T-cell (primary cell): ENCODE measurements at places on chromosomes 4 and X. TPM values are rescaled to one million over a fixed set of nuclear protein-coding genes. Genes with fewer than 3 reads are reported as not detected.

GAGE1 gene
- total RNA-seq: not detected

GRCh38 chr4:158481811-158482210 is 39.9 kb upstream of the RXFP1 start:
- no peak for DNase-seq

ZNF185 gene
- 1.9 TPM for total RNA-seq

DNA sequence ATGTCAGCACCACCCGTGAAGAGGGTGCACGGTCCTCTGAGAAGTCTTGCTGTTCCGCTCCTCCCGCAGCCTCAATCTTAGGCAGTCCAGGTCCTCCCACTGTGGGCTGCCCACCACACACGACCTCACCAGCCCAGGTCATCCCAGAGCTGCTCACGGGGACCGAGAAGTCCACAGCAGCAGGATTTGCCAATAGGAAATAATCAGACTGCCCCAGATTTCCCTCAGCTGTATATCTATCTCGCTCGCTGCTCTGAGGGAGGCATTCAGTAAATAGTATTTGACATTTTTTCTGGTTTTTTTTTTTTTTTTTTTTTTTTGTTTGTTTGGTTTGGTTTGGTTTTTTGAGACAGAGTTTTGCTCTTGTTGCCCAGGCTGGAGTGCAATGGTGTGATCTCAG is 83.8 kb downstream of the STOX2 start:
- DNase-seq: no peak

DNA sequence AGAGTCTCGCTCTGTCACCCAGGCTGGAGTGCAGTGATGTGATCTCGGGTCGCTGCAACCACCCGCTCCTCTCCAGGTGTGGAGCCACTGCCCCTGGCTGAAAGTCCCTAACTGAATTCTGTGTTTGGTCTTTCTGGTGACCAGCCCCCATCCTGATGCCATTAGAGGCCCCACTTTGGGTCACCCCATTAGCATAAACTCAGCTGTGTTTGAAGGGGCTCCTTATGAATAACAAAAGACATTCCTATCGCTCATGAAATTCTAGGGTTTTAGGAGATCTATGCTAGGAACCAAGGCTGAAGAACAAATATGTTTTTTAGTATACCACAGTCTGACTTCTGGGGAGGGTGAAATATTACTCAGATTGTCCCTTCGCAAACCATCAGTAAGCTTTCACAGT is 652.9 kb downstream of the ADGRL3 start:
- DNase-seq: no peak

PLXNB3 gene
- total RNA-seq: not detected

- peak; percentile 3 for DNase-seq
Measured at GRCh38 chr4:38949411-38950051, 81.9 kb downstream of the FAM114A1 start.

RAPGEF2 gene
- total RNA-seq: 16.8 TPM

DNA sequence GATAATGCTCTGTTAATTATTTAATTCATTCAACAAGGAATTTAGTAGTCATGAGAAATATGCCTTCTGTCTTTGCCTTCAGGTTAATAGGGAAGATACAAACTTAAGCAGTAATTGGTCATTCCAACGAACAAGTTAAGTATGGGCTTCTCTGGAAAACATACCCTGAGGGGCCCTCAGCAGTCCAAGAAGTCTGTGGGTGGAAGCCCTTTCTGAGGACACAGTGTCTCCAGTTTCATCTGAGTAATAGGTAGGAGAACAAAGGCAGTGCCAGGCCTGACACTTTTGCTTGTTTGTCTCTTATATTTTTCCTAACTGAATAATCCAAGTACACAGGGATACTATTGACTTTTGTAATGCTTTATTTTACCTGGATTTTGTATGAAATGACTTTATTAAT is 262.5 kb downstream of the FBXW7 start:
- DNase-seq: no peak

GRCh38 chr4:38868059-38868960 is 704 bp downstream of the FAM114A1 start:
- DNase-seq: no peak
